Endothelial cell (in vitro differentiated cells): ENCODE measurements at places on chromosomes 12 and 14. TPM values are rescaled to one million over a fixed set of nuclear protein-coding genes. Genes with fewer than 3 reads are reported as not detected.

DNA sequence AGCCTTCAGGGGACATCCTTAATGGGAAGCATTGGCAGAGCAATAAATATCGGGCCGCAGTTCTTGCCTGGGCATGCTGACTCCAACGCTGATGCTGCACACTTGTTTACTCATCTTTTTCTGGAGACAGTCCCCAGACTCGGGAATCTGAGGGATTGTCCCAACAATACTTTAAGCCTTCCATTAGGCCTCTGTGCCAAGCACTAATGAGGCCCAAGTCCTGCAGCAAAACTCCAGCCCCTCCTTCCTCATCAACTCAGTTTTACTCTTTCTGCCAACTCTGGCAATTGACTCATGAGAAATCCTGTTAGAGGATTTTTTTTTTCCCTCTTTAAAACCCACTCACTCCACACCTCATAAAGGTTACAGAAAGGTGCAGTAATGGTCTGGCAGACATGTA lies 233.4 kb upstream of the PELI2 start:
- DNase-seq: no peak
- no peak overlapping the region for H3K4me3 ChIP-seq
- H3K27ac ChIP-seq: no peak overlapping the region
- H3K4me1 ChIP-seq: no peaks in the 10 kb centered on the region

GRCh38 chr12:13094367-13094766 lies 9.1 kb downstream of the GSG1 start:
- H3K4me1 ChIP-seq: peaks cover 30% of the 10 kb centered on the region
- no peak overlapping the region for H3K4me3 ChIP-seq
- H3K36me3 ChIP-seq: peaks cover 10% of the 10 kb centered on the region
- H3K27ac ChIP-seq: no peak overlapping the region
- no peak for DNase-seq

- H3K4me3 ChIP-seq: no peak overlapping the region
- H3K27me3 ChIP-seq: no peaks in the 10 kb centered on the region
- H3K27ac ChIP-seq: no peak overlapping the region
Measured at GRCh38 chr12:13816394-13816793, 165.0 kb downstream of the GRIN2B start.

- H3K4me1 ChIP-seq: peaks cover 10% of the 10 kb centered on the region
- H3K4me3 ChIP-seq: no peak overlapping the region
- no peak overlapping the region for H3K27ac ChIP-seq
- H3K36me3 ChIP-seq: no peaks in the 10 kb centered on the region
- no peaks in the 10 kb centered on the region for H3K27me3 ChIP-seq
Measured at GRCh38 chr14:58660407-58660806, 22.6 kb downstream of the DACT1 start.

DNA sequence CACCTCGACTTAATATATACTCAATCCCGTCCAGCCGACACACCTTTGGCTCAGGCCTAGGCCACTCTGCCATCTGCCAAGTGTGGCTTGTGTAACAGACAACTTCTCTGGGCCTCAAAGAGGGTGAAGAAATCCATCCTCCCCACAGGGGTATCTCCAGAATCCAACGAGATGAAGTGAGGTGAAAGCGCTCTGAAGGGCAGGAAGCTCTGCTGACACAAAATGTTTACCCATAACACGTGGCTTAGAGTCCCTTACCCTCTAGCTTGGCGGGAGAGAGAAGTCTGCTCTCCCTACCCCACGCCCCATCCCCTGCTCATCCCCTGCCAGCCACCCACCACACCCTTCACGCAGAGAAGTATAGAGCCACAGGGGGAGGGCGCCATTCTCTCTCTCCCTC lies 13.0 kb downstream of the ZBTB39 start:
- H3K27me3 ChIP-seq: peaks cover 10% of the 10 kb centered on the region
- peaks cover 8% of the 10 kb centered on the region for H3K36me3 ChIP-seq
- DNase-seq: no peak
- H3K4me1 ChIP-seq: peaks cover 81% of the 10 kb centered on the region

GRCh38 chr14:76926521-76927251 lies 100.5 kb downstream of the LRRC74A start:
- H3K4me1 ChIP-seq: peaks cover 18% of the 10 kb centered on the region
- no peaks in the 10 kb centered on the region for H3K36me3 ChIP-seq
- H3K4me3 ChIP-seq: no peak overlapping the region
- peaks cover 4% of the 10 kb centered on the region for H3K27me3 ChIP-seq

- DNase-seq: no peak
- no peaks in the 10 kb centered on the region for H3K27me3 ChIP-seq
- peaks cover 5% of the 10 kb centered on the region for H3K4me1 ChIP-seq
- H3K4me3 ChIP-seq: no peak overlapping the region
- no peaks in the 10 kb centered on the region for H3K36me3 ChIP-seq
Measured at GRCh38 chr12:39375206-39375808, 67.6 kb downstream of the KIF21A start.

- peaks cover 1% of the 10 kb centered on the region for H3K27me3 ChIP-seq
- H3K4me1 ChIP-seq: no peaks in the 10 kb centered on the region
- H3K36me3 ChIP-seq: no peaks in the 10 kb centered on the region
- no peak overlapping the region for H3K27ac ChIP-seq
Measured at GRCh38 chr12:113788020-113788856, 177.9 kb downstream of the RBM19 start.

DNA sequence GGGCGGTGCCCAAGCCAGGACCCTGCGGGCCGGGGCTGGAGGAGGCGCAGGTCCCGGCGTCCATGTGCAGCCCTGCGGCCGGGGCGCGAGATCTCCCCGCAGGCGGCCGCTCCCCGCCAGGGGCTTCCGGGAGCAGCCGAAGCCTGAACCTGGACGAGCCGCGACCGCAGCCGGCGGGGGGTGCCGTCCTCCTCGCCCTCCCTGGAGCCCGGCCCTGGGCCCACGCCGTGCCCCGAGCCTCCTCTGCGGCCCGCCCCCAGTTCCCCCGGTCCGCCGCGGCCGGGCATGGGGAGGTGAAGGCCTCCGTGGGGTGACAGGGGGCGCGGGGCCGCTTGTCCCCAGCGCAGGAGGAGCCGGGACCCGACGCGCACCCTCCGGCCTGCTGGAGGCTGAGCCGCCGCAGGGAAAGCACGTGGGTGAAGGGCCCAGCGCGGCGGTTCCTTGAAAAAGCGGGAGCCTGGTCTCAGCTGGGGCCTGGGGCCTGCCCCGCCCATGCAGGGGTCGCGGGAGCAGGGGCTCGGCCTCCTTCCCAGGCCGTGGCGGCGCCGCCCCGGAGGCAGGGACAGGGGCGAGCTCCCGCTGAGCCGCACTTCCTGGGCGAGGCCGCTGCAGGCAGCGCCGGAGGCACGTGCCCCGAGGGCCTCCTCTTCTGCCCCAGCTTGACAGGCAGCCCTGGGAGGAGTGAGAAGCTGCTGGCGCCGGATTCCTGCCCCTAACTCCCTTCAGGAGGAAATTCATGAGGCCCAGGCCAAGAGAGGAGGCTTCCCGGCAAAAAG lies 55.6 kb upstream of the PPP2R5C start:
- peaks cover 3% of the 10 kb centered on the region for H3K36me3 ChIP-seq
- peaks cover 9% of the 10 kb centered on the region for H3K27me3 ChIP-seq
- DNase-seq: no peak
- no peak overlapping the region for H3K27ac ChIP-seq
- peaks cover 6% of the 10 kb centered on the region for H3K4me1 ChIP-seq

GRCh38 chr12:118103601-118104382 lies at the start of gene VSIG10:
TSS of gene VSIG10 (minus strand) at chr12:118104011. CDS start at chr12:118103671, 340 bp downstream.
- peaks cover 10% of the 10 kb centered on the region for H3K4me1 ChIP-seq
- H3K27me3 ChIP-seq: peaks cover 6% of the 10 kb centered on the region
- peak; percentile 78 for DNase-seq
- H3K36me3 ChIP-seq: peaks cover 5% of the 10 kb centered on the region
- H3K27ac ChIP-seq: peak within 1 kb of the TSS; percentile 96

DNA sequence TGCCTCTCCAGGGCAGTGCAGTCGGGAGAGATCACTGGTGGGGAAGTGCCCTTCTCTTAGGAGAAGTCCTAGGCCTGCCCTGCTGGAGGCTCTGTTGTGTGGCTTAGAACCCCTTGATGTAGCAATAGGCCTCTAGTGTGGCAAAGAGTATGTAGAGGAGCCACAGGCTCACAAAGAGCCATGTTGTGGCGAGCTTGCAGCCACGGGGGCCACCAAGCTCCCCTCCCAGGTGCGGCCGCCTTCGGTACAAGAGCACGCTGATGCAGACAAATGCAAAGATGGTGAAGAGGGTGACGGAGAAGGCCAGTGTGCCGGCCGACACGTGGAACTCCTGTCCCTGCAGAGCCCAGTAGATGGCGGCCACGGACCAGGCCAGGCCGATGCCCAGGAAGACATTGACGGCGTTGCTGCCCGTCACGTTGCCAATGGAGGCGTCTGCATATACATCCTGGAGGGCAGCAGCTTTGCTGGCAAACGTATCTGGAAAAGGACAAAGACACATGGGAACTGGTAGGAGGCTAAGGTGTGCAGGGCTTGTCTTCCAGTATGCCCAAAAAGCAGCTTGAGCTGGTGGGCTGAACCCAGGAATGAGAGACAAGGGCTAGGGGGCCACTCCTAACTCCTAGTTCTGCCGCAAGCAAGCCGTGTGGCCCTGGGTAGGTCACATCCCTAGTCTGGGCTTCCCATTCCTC lies 142.8 kb downstream of the SLC8A3 start:
- H3K4me1 ChIP-seq: peaks cover 12% of the 10 kb centered on the region
- no peaks in the 10 kb centered on the region for H3K36me3 ChIP-seq
- peak; percentile 86 for DNase-seq
- no peak overlapping the region for H3K27ac ChIP-seq
- no peak overlapping the region for H3K4me3 ChIP-seq

GRCh38 chr14:87840906-87841305 lies 152.1 kb downstream of the GALC start:
- no peak overlapping the region for H3K4me3 ChIP-seq
- no peak overlapping the region for H3K27ac ChIP-seq
- peaks cover 2% of the 10 kb centered on the region for H3K27me3 ChIP-seq
- no peaks in the 10 kb centered on the region for H3K4me1 ChIP-seq
- no peaks in the 10 kb centered on the region for H3K36me3 ChIP-seq

- H3K27me3 ChIP-seq: peaks cover 6% of the 10 kb centered on the region
- H3K4me3 ChIP-seq: no peak overlapping the region
- no peak overlapping the region for H3K27ac ChIP-seq
- H3K36me3 ChIP-seq: no peaks in the 10 kb centered on the region
Measured at GRCh38 chr12:52531566-52532300, 11.5 kb upstream of the KRT5 start.

PIK3C2G gene
- not detected for total RNA-seq

TEX52 gene
- not detected for total RNA-seq

KCNMB4 gene
- 17.4 TPM for total RNA-seq

TSPAN11 gene
- 3.6 TPM for total RNA-seq

SLC6A13 gene
- 0.90 TPM for total RNA-seq

NELL2 gene
- 1.7 TPM for total RNA-seq

FKBP3 gene
- total RNA-seq: 78.3 TPM

P3H3 gene
- total RNA-seq: 48.8 TPM

RPS6KA5 gene
- total RNA-seq: 13.8 TPM

RIMBP2 gene
- 1.4 TPM for total RNA-seq

SCN8A gene
- 5.0 TPM for total RNA-seq

CEBPE gene
- total RNA-seq: not detected

TAS2R8 gene
- 0.44 TPM for total RNA-seq

ATXN3 gene
- total RNA-seq: 32.7 TPM
